AG08395 (cell line): ENCODE measurements at places on chromosomes 5 and 9.
A peak's percentile ranks its signal among the peaks of the same experiment; 100 is the strongest.

DNA sequence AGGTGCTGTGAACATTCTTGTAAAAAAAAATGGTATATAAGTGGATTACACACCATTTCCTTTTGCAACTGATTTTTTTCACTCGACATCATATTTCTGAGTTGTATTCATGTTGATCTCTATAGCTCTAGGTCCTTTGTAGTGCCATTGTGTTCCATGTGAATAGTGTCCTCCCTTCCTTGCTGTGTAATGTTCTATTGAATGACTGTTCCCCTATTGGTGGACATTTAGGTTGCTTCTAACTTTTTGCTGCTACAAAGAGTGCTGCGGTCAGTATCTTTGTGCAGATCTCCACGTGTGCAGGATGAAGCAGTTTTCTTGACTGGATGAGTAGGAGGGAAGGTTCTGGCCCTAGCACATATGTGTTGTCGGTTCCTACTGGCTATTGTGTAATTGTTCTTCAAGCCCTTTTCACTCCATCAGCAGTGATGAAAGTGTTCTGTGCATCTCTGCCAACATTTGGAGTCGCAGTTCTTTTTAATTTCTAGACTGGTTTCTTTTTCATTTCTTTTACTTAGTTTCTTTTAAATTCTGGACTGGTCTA lies 20.2 kb downstream of the DAB2IP start:
- DNase-seq: peak; percentile 37

DNA sequence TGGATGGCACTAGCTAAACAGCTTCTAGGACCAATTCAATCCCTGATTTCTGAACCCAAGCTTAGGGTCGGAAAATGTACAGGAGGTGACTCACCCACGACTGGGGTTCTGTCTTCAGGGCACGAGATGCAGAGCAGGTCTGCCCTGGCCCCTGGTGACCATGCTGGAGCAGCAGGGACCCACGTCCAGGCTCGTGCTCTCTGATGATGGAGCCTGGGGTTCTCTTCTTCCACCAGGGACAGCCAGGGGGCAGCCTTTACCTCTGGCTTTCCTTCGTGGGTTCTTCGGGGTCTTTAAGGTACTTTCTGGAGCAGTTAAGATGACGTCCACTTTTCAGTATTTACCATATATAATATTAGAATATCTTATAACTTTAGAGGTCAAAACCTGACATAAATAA lies 2.1 kb downstream of the CFAP77 start:
- DNase-seq: no peak

- DNase-seq: no peak
These were observed 166.9 kb downstream of the OLFM1 start for GRCh38 chr9:135254176-135255032.

DNA sequence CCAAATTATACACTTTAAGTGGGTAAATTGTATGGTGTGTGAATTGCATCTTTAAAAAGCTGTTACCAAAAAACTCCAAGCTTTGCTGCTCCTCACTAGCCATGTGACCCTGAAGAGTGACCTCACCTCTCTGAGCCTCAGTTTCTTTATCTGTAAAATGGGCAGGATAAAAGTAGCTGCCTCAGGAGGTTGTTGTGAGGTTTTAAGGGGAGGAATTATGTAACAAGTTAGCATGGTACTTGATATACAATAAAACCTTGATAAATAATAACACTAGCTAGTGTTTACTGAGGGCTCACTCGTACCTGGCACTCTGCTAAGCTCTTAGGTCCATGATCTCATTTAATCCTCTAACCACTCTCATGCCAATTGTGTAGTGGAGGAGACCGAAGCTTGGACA lies 19.0 kb upstream of the PHF19 start:
- DNase-seq: no peak
